Hepatocyte (in vitro differentiated cells): ENCODE measurements at places on chromosomes 16 and 17. TPM values are rescaled to one million over a fixed set of nuclear protein-coding genes. Genes with fewer than 3 reads are reported as not detected.

- DNase-seq, result peak; percentile 23
Observed at GRCh38 chr16:177394-177822, 928 bp downstream of the HBA1 start.

Gene RAB37
- 5.9 and 6.1 TPM in 2 replicates for total RNA-seq

- DNase-seq, result peak; percentile 96
Observed at GRCh38 chr17:30116661-30117551, at the start of gene NSRP1. Gene NSRP1 (plus strand): TSS chr17:30116816. CDS start chr17:30116844, 28 bp downstream.

- DNase-seq, result no peak
Observed at GRCh38 chr16:86814256-86814655, 235.9 kb downstream of the FOXL1 start.
